ENCODE measurements at places on chromosomes 1 and 21.

DNA sequence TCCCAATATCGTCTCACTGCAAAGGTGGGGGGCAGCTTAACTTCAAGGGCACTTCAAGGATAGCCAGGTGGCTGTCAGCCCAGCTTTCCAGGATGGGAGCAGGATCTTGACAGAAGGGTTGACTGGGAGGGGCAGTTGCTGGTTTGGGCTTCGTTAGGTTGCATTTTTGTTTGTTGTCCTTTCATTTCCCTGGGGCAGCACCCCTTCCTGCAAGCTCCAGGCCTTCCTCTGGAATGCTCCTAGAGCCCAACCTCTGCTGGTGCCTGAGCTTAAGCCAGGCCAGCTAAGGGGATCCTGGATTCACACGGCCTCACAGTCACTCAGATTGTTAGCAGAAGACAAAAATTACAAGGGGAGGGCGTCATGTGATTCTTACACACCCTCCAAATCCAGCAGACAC lies 4.1 kb upstream of the OLIG2 start:
- DNase-seq, result no peak

- no peak for DNase-seq
Measured at GRCh38 chr1:115906627-115907026, 65.7 kb upstream of the NHLH2 start.

- DNase-seq, result no peak
Measured at GRCh38 chr1:217542837-217543236, 88.1 kb downstream of the GPATCH2 start.

- DNase-seq, result no peak
Measured at GRCh38 chr1:43005460-43006361, 47.0 kb upstream of the SLC2A1 start.

- peak; percentile 93 for DNase-seq
Measured at GRCh38 chr1:116504308-116505156, 66.3 kb downstream of the CD58 start.

GRCh38 chr1:178512566-178513277 lies at the start of gene TEX35:
Gene TEX35, plus strand, starts transcription at chr1:178513109. Its CDS starts 80 bp downstream, at chr1:178513189.
- no peak for DNase-seq

DNA sequence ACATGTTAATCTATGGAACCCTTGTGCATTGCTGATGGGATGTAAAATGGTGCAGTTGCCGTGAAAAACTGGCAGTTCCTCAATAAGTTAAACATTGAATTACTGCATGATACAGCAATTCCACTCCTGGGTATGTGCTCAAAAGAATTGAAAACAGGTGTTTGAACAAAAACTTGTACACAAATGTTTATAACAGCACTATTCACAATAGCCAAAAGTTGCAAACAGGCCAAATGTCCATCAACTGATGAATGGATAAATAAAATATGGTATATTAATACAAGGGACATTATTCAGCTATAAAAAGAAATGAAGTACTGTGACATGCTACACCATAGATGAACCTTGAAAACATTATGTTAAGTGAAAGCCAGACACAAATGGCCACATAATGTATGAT lies 17.7 kb upstream of the SRSF10 start:
- no peak for DNase-seq

DNA sequence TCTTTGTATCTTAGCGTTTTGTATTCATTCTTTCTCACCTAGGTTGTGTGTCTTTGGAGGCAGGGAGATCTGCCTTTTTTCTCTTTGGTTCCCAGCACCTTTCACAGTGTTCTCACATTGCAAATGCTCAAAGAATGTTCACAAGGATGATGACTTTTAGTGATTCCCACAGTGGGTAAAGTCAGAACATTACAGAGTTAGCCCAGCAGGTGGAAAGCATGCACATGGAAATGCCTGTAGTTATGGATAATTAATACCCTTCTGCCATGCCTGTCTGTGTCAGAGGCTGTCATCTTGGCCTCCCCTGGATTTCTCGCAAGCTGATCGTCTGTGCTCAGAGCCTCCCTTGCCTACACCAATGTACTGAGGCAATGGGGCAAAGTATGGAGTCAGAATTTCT lies 458.9 kb downstream of the LMO4 start:
- DNase-seq, result no peak

GRCh38 chr21:17352996-17353655 lies 159.7 kb upstream of the CXADR start:
- no peak for DNase-seq

GRCh38 chr21:43613755-43614638 lies 45.3 kb downstream of the HSF2BP start:
- DNase-seq, result no peak

DNA sequence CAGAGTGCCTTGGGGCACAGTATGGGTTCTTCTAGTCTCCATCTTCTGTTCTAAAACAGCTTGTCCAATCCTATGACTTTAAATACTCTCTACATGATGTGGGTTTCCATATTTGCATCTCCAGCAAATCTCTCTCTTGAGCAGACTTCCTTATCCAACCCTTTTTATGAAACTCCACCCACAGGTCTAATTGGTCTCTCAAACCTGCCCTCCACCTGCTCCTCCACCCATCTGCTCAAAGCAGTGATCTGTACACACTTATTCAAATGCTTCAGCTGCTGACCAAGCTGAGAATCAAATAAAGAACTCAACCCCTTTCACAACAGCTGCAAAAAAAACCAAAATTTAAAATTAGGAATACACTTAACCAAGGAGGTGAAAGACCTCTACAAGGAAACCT lies 11.5 kb downstream of the MCOLN2 start:
- DNase-seq, result no peak

DNA sequence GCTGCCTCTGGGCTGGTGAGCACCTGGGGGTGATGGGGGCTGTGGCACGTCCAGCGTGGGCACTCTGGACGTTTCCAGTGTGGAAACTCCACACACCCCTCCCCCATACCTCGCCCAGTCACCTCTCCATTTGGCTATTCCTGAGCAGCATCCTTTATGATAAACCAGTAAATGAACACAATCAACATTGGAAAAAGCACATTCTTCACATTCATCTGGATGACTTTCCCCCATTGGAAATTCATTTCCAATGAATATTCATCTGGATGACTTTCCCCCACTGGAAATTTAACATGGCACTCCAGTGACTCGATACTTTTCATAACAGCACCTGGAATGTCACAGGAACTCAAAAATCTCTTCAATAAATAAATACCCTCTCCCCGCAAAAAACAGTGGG lies 104.8 kb upstream of the KRTAP19-8 start:
- no peak for DNase-seq

- no peak for DNase-seq
Measured at GRCh38 chr1:147052143-147052542, 114.0 kb downstream of the NBPF12 start.

DNA sequence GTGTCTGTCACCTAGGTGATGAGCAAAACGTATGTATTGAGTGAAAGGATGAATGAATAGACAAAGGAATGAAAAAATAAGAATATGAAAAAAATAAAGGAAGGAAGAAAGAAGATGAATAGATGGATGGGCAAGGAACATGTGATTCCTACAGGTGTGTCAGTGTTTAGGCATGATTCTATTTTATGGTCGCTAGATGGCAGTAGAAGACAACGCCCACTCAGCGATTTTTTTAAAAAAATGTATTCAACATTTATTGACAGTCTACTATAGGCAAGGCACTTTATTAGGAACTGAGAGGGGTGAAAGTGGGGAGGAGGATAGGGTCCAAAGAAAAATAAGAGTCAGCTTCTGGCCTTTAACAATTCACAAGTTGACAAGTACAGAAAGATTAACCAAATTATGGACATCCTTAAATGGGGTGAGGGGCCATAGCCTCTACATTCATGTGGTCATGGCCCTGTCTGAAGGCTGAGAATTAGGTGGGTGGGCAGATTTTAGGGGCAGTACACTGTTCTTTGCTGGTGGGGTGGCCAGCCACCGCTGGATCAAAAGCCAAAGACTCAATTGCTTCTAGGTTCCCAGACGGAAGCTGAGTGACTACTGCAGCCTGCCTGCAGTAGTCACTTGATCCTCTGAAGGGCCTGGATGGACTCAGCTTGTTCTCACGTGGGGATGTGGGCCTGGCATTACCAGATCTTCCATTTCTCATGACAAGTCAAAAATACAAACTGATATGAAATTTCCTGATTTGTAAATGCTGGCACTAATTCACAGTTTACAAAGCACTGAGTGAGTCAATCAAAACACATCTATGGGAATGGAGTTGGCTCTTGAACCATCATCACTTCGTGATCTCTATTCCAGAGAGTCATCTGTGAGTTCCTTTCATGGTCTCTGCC lies 83.9 kb downstream of the FASLG start:
- peak; percentile 58 for DNase-seq

DNA sequence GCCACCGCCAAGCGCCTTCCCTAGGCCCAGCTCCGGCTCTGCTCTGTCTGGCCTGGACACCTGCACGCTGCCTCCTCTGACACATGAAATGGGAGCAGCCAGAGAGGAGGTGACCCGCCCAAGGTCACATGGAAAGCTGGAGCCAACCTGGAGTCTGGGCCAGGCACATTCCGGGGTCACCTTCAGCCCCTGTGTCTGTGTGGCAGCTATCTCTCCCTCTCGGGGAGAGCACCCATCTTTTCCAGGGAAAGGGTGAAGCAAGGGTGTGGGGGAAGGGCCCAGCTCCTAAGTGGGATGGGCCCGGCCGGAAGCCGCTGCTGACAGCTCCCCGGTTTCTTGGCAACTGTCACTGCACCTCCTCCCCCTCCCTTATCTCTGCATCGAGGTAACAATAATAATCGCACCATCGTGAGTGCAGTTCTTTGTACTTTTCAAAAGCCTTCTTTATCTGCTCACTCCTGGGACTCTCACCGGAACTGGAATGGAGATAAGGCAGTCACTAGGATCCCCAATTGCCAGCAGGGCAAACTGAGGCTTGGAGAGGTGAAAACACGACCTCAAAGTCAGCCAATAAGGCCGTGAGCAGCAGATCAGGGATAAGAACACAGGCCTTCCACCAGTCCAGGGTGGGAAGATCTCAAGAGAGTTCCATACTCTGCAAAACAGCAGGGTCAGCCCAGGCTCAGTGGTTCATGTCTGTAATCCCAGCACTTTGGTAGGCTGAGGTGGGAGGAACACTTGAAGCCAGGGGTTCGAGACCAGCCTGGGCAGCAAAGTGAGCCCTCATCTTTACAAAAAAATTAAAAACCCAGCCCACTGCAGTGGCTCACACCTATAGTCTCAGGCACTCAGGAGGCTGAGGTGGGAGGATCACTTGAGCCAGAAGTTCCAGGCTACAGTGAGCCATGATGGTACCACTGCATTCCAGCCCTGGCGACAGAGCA lies 36.9 kb downstream of the RAP1GAP start:
- no peak for DNase-seq

DNA sequence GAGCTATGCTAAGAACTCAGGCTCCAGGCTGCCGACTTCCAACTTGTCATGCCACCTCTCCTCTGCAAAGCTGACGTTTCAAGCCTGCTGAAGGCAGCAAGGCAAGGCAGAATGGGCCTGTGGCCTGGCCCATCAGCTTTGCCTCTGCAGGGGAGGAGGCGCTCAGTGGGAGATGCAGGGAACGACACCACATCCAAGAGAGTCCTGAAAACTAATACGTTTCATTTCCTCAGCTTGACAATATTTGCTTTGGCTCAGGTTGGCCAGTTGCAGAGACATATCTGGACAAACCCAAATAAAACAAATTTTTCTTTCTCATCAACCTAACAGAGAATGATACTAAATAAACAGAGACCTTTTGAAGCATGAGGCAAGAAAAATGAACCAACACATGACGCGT lies 35.3 kb downstream of the BEND5 start:
- no peak for DNase-seq

DNA sequence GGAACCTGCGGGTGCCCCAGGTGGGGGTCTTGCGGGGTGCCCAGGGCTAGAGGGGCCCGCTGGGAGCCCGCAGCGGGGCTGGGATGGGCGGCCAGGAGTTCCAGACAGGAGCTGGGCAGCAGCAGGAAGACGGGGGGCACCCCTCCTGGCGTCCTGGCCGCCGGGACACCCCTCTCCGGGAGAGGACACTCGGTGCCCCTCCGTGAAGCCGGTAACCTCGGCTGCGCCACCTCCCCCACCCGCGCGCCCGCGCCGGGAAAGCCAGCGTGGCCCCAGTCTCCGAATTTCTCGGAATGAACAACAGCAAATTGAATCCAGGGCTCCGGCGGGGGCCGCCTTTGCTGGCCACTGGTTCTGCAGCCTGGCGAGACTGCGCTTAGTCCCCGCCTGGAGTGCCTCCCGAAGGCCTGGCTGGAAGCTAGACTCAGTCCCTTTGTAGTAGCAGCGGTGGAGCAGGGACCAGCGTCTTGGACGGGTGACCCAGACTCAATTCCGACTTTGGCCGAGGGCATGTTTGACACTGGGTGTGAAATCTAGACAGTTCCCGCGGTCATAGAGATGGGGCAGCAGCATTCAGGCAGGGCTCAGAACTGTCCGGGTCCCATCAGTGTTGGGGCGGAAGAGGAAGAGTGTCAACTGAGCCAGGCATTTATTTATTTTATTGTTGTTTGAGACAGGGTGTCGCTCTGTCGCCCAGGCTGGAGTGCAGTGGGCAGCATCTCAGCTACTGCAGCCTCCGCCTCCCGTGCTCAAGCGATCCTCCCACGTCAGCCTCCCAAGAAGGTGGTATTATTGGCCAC lies 773 bp downstream of the IFNGR2 start:
- DNase-seq, result peak; percentile 15

- DNase-seq, result no peak
Measured at GRCh38 chr1:81596341-81596740, 204.4 kb upstream of the ADGRL2 start.

GRCh38 chr1:169928438-169929209 lies 34.9 kb upstream of the SCYL3 start:
- DNase-seq, result peak; percentile 48

DNA sequence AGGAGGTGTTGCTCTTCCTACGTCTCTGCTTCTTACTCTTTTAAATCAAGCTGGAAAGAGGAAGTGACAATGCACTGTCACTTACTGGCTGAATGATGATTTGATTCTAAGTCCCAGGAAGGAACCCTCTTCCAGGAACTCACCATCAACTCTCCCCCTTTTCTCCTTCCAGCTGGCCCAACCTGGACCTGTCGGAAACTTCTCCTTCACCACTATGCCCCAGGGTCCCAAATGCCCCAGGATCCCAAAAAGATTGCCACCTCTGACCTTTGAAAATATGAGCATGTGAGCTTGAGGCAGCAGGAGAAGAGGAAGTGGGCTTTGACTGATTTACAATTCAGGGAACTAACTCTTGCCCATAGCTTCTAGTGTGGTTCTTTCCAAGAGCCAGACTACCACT lies 5.3 kb upstream of the ADAMTS5 start:
- DNase-seq, result no peak

Data from CD4-positive, alpha-beta T cell treated with Interleukin-15 for 4 hours (primary cell).